ENCODE measurements at places on chromosomes 11 and 22.

DNA sequence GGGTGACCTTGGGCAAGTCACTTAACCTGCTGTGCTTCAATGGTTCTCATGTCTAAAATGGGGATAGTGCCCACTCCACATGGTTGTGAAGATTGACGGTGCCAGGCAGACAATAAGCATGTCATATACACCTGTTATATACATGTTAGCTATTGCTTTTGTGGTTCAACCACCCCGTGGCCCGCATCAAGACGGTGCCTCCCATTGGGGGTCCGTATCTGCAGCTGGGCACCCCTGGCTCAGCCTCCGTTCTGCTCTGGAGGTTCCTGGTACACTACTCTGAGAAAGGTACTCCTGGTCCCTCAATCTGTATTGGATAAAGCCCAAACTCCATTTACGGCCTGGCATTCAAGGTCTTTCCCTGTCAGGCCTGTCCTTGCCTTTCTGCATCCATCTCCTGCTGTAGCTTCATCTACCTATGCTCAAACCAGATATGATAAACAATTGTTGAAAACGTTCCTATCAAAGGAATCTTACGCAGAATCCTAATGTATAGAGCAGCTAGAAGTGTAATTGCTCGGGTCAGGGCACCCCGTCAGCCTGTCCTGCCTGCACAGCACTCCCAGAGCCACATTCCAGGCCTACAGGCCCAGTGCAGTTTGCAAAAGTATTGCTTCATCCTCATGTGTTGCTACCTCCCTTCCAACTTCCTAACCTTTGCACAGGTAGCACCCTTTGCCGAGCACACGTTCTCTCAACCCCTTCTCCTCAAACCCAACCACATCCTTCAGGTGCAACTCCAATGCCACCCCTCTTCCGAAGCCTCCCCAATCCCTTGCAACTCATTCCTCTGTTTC, 194.9 kb downstream of the BCR start:
- no peak for DNase-seq

GRCh38 chr11:2097356-2097997, 41.7 kb downstream of the IGF2 start:
- no peak for DNase-seq

- DNase-seq = no peak
These were observed 41.7 kb downstream of the FAM227A start for GRCh38 chr22:38614332-38615063.

GRCh38 chr22:36321797-36322601, 65.8 kb downstream of the MYH9 start:
- DNase-seq = no peak

GRCh38 chr11:31875866-31876560, 64.9 kb upstream of the PAX6 start:
- DNase-seq = no peak

GRCh38 chr11:71962428-71963038, 33.7 kb downstream of the RNF121 start:
- no peak for DNase-seq

- no peak for DNase-seq
These were observed 65.2 kb downstream of the NFAM1 start for GRCh38 chr22:42366806-42367581.

DNA sequence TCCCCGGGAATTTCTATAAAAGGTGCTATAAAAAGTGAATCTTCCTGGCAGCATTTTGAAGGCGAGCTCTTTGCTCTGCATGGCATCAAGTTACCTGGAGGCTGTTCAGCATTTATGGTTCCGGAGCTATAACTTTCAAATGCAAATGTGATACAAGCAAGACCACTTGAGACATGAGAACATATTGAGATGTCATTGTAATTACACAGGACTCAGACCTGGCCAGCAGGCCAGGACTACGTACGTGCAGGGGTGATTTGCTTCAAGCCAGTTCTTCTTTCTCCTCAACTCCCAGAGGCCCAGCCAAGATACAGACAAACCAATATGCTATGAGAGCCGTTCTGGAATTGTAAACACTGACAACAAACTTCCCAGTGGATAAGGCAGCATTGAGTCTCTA, 227.4 kb upstream of the FAT3 start:
- peak; percentile 26 for DNase-seq

DNA sequence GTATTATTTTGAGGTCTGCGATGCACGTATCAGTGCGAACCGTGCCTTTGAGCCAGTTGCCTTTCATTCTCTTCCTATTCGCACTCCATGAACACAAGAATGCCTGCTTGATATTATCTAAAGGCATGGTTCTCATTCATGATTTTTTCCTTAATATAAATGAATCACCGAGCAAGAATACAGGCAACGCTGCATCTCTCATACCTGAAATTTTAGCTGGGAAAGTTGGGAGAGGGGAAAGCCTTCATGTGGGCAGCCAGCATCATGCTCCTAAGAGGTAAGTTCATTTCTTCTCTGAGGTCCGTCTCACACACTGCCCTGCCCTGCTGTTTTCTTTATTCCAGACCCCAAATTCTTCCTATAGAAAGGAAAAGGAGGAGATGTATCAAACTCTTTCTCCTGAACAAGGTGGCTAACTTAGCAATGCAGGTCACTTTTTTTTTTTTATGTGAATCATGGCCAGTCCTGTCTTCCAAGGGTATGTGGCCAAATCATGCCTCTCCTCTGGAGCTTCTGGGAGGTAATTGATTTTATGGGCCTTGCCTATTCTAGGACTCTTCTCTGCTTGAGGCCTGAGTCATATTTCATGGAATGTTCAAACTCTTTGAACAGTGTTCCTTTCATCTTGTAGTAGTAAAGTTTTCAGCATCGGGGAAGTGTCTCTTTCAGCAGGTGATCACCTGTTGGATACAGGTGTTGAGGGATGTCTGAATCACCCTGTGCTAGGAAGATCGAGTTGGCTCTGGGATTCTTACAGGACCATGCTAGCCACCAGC, 3.2 kb downstream of the GLB1L2 start:
- DNase-seq = no peak

DNA sequence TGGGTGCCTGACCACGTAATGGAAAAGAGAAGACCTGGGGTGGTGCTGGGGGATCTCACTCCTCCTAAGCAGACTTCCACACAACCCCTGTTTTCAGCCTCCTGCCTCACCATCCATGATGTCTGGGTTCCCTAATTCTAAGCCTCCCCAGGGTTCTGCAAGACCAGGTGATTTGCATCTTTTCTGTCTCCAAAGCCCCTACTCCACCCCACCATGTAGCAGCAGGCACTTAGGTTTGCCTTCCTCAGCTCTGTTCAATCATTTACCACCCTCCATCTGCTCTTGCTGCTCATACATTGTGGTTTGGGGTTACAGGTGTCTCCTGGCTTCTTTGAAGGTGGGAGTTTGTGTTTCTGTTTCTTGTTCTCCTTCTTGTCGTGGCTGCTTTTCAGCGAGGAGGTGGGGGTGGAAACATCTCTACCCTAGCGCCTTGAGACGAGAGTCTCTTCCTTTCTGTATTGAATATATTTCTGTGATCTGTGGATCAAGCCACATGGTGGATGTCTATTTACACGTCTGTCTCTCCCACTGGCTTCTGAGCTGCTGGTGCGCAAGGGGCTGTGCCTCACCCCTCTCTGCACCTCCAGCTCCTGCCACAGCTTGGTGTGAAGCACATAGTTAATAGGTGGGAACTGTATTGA, 6.6 kb upstream of the SSTR3 start:
- no peak for DNase-seq
